ENCODE measurements at places on chromosomes 3 and 15.

GRCh38 chr3:161054860-161055604 is 50.1 kb downstream of the B3GALNT1 start:
- no peak for DNase-seq

DNA sequence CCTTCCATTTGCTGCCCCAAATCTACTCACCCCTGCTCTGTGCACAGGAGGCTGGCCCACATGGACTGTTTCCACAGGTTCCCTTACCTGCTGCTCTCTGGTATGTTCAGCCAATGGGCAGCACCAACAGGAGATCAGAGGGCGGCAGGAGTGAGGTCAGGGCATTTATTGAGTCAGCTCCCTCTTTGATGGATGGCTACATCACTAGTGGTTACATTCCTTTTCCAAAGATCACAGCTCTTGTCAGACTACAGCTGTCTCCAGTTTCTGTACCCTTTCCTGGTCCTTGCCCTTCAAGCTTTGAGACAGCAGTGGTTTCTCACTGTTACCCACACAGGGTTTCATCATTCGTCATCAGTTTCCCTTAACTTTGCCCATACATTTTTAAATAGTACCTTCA is 325.1 kb downstream of the SUCLG2 start:
- DNase-seq = no peak

DNA sequence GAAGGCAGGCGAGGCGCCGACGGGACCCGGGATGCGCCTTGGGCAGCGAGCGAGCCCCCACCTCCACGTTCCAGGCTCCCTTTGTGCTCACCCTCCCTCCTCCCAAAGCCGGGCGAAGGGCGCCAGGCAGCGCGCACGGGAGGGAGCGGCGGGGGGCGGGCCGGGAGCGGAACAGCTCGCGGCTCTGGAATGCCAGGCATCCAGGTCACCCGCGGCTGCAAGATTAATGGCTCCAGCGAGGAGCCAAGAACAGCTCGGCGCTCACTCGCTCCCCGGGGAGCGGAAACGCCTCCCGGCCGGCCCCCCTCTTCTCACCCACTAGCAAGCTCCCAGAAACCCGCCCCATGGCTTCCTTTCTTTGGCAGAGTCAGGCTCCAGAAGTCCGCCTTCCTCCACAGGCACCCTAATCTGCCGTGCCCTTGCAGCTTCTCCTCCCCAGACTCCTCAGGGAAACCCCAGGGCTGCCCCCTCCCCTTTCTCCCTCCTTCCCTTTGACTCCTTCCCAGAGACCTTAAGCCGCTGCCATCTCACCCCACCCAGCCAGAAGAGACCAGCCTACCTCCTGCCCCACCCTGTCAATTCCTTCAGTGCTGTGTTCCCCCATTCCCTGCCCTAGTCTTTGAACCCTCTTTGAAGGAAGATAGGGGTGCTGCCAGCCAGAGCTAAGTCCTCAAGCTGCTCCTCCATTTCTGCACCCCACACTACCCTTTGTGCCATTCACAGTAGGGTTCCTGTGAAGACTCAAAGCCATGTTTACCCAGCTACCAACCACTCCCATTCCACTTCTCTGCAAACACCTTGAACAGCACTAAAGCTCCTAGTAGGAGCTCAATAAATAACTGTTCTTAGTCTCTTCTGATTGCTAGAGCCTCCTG is 9.9 kb downstream of the AMOTL2 start:
- DNase-seq = no peak

- DNase-seq = no peak
These were observed 2.5 kb downstream of the OR5K2 start for GRCh38 chr3:98500019-98500418.

DNA sequence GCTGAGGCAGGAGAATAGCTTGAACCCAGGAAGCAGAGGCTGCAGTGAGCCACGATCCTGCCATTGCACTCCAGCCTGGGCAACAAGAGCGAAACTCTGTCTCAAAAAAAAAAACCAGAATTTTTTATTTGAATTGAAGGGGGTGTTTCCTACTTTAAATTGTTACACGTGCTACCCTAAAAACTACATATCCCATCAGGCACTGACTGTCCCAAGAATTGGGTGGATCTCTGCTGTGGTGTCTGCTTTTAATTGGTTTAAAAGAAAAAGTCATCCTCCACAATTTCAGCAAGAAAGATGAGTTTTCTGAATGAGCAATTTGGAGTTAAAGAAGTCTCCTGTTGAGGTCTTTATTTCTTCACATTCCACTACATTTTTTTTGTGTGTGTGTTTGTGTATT is 2.1 kb downstream of the PDIA3 start:
- DNase-seq = no peak

GRCh38 chr3:46538803-46539442 is 27.2 kb downstream of the LRRC2 start:
- DNase-seq = peak; percentile 66

GRCh38 chr3:157501863-157502262 is 1.4 kb downstream of the VEPH1 start:
- no peak for DNase-seq

DNA sequence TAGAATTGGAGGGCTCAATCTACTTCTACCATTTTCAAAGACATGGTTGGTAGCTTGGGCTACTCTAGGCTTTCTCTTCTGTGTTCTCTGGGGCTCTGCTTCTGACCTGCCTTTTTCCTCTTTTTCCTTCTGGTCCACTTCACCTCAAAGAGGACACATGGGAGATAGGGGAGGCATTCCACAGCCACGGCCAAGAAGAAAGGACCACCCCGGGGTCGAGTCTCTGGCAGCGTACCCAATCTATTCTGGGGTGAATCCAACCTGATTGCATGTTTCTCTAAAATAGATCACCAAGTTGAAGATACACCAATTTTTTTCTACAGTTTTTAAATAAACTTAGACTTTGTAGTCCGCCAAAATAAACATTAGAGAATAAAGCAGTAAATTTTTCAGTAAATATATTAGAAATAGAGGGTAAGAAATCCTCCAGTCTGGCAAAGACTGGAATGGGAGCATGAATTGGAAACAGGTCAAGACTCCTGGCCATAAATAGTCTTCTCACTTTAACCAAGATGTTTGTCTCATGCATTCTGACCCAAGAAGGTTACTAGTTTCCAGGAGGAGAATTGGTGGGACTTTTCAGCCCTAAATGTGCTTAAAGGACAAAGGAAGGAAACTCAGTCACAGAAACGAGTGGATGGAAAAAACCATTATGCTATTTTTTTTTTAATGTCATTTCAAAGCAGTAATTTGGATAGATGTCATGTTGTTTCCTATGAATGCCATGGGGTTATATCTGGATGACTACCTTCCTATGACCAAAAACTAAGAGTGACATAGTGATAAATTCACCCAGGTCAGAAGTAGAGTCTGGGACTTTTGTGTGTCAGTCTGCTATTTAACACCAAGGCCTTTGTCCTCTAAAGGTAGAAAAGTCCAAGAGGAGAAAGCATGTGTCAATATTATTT is 71.3 kb upstream of the PHLDB2 start:
- no peak for DNase-seq

- no peak for DNase-seq
These were observed 464.5 kb downstream of the RBMS3 start for GRCh38 chr3:29745232-29745870.

GRCh38 chr3:191320316-191320715 is 8.9 kb upstream of the CCDC50 start:
- no peak for DNase-seq

- DNase-seq = no peak
These were observed 117.6 kb upstream of the UBP1 start for GRCh38 chr3:33557829-33558228.

GRCh38 chr3:184798120-184798519 is 13.8 kb upstream of the VPS8 start:
- no peak for DNase-seq

DNA sequence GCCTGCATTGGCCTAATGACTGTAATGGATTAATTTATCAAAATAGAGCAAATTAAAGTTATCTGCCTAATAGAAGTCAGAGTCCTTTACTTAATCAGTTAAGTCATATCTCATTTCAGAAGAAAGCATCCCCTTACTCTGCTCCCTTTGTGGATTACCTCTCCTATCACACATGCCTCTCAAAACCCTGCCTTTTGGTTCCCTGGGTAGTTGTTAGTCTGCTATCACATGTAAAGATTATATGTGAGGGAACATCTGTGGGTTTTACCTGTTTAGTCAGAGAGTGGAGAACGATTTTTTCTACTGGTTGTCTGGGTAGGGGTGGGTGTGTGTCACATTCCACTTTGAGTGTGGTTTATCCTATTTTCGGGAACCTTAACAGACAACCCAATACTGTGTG is 16.4 kb downstream of the UBE2E2 start:
- no peak for DNase-seq

GRCh38 chr3:160830796-160831195 is 74.8 kb downstream of the PPM1L start:
- DNase-seq = no peak

- no peak for DNase-seq
These were observed 23.2 kb downstream of the MRPS25 start for GRCh38 chr3:15041950-15042349.

- DNase-seq = no peak
These were observed 89.2 kb downstream of the CERS3 start for GRCh38 chr15:100439514-100439913.

- no peak for DNase-seq
These were observed 169.3 kb downstream of the PTPRG start for GRCh38 chr3:61730577-61731231.

DNA sequence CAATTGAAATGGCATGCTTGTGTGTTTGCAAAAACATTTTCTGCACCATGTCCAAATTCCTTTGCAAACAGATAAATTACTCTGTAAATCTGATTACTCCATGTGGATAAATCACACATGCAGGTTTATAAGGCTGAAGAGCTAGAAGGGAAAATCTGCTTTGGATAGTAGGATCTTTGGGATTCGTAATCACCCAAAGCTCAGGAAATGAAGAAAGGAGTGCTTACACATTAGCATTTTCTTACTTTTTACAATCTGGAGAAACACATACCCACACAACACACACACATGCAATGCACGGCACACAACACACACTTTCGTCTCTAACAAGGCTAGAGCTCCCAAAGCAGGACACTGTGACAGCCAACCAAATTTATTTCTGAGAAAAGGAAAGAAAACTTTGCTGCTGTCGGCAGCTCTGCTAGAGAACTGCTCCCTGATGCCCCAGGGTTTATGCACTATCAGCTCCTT is 2.1 kb downstream of the LSAMP start:
- DNase-seq = no peak

GRCh38 chr3:14496351-14496750 is 43.8 kb downstream of the GRIP2 start:
- DNase-seq = no peak
